Frontal cortex (tissue), 4 donors: ENCODE measurements at places on chromosomes 4 and X. TPM values are rescaled to one million over a fixed set of nuclear protein-coding genes. Genes with fewer than 3 reads are reported as not detected.

The ANXA3 gene
- total RNA-seq = 5.7 TPM

- DNase-seq = no peak
Observed at GRCh38 chrX:41116948-41117347, 31.7 kb downstream of the USP9X start.

GRCh38 chr4:72791054-72791453 is 222.0 kb upstream of the ADAMTS3 start:
- DNase-seq = no peak

GRCh38 chr4:161813889-161814288 is 349.9 kb downstream of the FSTL5 start:
- no peak for DNase-seq

- DNase-seq = no peak
Observed at GRCh38 chrX:45329217-45329616, 128.5 kb upstream of the DIPK2B start.
